ENCODE measurements at places on chromosomes 2 and 18. TPM values are rescaled to one million over a fixed set of nuclear protein-coding genes. Genes with fewer than 3 reads are reported as not detected.

- DNase-seq = no peak
- no peak overlapping the region for H3K4me3 ChIP-seq
- no peak overlapping the region for H3K27ac ChIP-seq
- no peaks in the 10 kb centered on the region for H3K36me3 ChIP-seq
These were observed 352.0 kb downstream of the TNS1 start for GRCh38 chr2:217650716-217651360.

DNA sequence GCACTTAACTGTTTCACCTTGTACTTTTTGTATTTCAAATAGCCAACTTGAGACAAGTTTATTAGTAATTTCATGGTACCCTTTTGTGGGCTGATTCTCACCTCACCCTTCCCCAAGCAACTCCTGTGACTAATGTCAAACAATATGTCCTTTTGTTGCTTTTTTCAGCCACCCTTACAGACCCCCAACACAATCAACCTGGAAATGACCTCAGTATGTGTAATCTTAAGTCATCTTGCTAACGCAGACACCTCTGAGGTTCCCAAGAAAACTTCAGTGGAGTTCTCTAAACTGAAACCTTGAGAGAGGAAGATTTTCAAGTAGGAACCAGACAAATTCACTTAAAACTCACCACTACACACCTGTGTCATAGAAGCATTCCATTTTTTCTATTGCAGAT, 69.5 kb downstream of the KYNU start:
- H3K4me1 ChIP-seq = no peaks in the 10 kb centered on the region
- no peak overlapping the region for H3K4me3 ChIP-seq
- H3K27me3 ChIP-seq = no peaks in the 10 kb centered on the region

- H3K4me3 ChIP-seq = no peak overlapping the region
- no peaks in the 10 kb centered on the region for H3K4me1 ChIP-seq
- H3K27ac ChIP-seq = no peak overlapping the region
- H3K36me3 ChIP-seq = no peaks in the 10 kb centered on the region
- H3K27me3 ChIP-seq = peaks cover 9% of the 10 kb centered on the region
These were observed 327.1 kb downstream of the CELF4 start for GRCh38 chr18:37238282-37239108.

DNA sequence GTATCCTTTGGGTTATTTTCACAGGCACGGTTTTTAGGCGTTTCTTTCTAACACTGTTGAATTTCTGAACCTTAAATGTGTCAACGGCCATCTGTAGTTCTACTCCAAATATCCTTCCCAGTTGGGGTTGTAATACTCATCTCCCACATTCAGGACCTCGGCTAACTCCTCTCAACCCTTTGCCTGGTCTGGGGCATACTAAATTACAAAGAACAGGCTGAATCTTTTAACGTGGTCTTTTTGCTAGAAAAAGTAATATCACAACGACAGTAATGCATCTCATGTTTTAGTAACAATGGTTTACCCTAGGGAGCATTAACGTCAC, 2.1 kb downstream of the RPRM start:
- H3K4me3 ChIP-seq = no peak overlapping the region
- DNase-seq = no peak
- H3K36me3 ChIP-seq = no peaks in the 10 kb centered on the region
- no peak overlapping the region for H3K27ac ChIP-seq
- peaks cover 77% of the 10 kb centered on the region for H3K27me3 ChIP-seq

DNA sequence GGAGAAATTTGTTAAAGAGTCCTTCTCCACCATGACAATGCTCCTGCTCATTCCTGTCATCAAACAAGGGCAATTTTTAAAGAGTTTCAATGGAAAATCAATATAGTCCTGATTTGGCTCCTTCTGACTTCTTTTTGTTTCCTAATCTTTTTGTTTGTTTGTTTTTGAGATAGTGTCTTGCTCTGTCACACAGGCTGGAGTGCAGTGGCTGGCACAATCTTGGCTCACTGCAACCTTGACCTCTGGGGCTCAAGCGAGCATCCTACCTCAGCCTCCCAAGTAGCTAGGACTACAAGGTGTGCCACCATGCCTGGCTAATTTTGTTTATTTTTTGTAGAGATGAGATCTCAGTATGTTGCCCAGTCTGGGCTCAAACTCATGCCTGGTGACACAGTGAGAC, 58.3 kb downstream of the BMPR2 start:
- peaks cover 28% of the 10 kb centered on the region for H3K4me1 ChIP-seq
- no peak overlapping the region for H3K4me3 ChIP-seq
- no peaks in the 10 kb centered on the region for H3K36me3 ChIP-seq
- no peak overlapping the region for H3K27ac ChIP-seq
- no peak for DNase-seq

The UBXN4 gene
- total RNA-seq = 68.0 TPM
